ENCODE measurements at places on chromosomes 2 and 18. TPM values are rescaled to one million over a fixed set of nuclear protein-coding genes. Genes with fewer than 3 reads are reported as not detected.

Gene CDKL4
- not detected for polyA plus RNA-seq

Gene CLHC1
- polyA plus RNA-seq: 5.6 TPM

Gene SPATA3
- not detected for polyA plus RNA-seq

Gene KIAA2012
- 0.05 TPM for polyA plus RNA-seq

Gene KCNE4
- polyA plus RNA-seq: 7.5 TPM

Gene MEP1B
- not detected for polyA plus RNA-seq

Gene GALNT14
- polyA plus RNA-seq: 0.28 TPM

Gene MERTK
- polyA plus RNA-seq: 8.3 TPM

Gene ERICH2
- 0.23 TPM for polyA plus RNA-seq

Gene ATP5MC3
- 128 TPM for polyA plus RNA-seq

Gene CHMP1B
- 31.9 TPM for polyA plus RNA-seq

Gene EN1
- polyA plus RNA-seq: not detected

Gene ABHD1
- polyA plus RNA-seq: 0.86 TPM

Gene ATG16L1
- polyA plus RNA-seq: 9.5 TPM

Gene DNAH7
- polyA plus RNA-seq: 0.30 TPM

Gene ONECUT2
- 0.01 TPM for polyA plus RNA-seq

Gene HJURP
- 0.48 TPM for polyA plus RNA-seq

Gene AKAIN1
- polyA plus RNA-seq: not detected

Gene CYBRD1
- polyA plus RNA-seq: 147 TPM

Gene PROKR1
- polyA plus RNA-seq: 0.02 TPM

Gene APCDD1
- polyA plus RNA-seq: 67.4 TPM

Gene EVX2
- not detected for polyA plus RNA-seq

Gene EPHA4
- 11.3 TPM for polyA plus RNA-seq

Gene ASB18
- polyA plus RNA-seq: not detected

Gene GRHL1
- 0.40 TPM for polyA plus RNA-seq

Gene YES1
- 18.2 TPM for polyA plus RNA-seq

Gene ALPG
- 0.02 TPM for polyA plus RNA-seq

Gene PRKAG3
- not detected for polyA plus RNA-seq

Gene INHA
- 96.3 TPM for polyA plus RNA-seq

Gene IL36RN
- not detected for polyA plus RNA-seq

Gene SERPINB10
- polyA plus RNA-seq: not detected

Gene SCYGR4
- polyA plus RNA-seq: not detected

Gene SLC38A11
- 3.0 TPM for polyA plus RNA-seq

Gene DCAF17
- polyA plus RNA-seq: 13.8 TPM

Gene ARPC2
- 170 TPM for polyA plus RNA-seq

All from ovary (tissue), 10 donors.